ENCODE measurements at places on chromosomes 6 and 20. TPM values are rescaled to one million over a fixed set of nuclear protein-coding genes. Genes with fewer than 3 reads are reported as not detected.

Gene DSN1
- 22.4 TPM for total RNA-seq

Gene SNAI1
- 12.6 TPM for total RNA-seq

Gene ZNF391
- total RNA-seq = 0.23 TPM

Gene TXLNB
- not detected for total RNA-seq

Gene PBOV1
- total RNA-seq = not detected

Gene HCRTR2
- total RNA-seq = not detected

Gene SLC17A9
- 0.03 TPM for total RNA-seq

Gene SYCP2
- 0.60 TPM for total RNA-seq

Gene OR2J3
- total RNA-seq = not detected

Gene FAM209B
- total RNA-seq = 0.33 TPM

Gene TMEM244
- total RNA-seq = not detected

Gene SLC16A10
- total RNA-seq = 0.78 TPM

Gene TAF11
- total RNA-seq = 18.9 TPM

Gene SFT2D1
- 38.9 TPM for total RNA-seq

Gene C6orf47
- 11.9 TPM for total RNA-seq
